ENCODE measurements at places on chromosomes 6 and 20.

- peak; percentile 81 for DNase-seq
These were observed 125.1 kb downstream of the MRPL14 start for GRCh38 chr6:44002067-44002592.

DNA sequence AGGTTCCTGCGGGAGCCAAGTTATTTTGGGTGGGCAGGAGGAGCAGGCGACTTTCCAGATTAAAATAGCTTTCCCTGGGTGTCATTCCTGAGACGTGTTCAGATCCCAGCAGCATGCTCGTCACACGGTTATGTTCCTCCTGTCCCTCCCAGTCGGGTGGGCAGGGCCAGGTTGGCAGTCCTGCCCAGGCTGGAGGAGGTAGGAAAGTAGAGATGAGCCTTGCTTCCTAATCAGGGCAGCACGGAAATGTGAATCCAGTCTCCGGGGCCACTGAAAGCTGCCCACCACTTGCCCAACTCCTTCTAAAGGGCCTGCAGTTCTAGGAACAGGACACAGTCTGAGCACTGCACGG lies 137.0 kb downstream of the MRPL14 start:
- DNase-seq = no peak

GRCh38 chr20:4838526-4838925 lies 116.8 kb downstream of the PRND start:
- DNase-seq = no peak

GRCh38 chr6:103783329-103783728 lies 1076.4 kb downstream of the HACE1 start:
- DNase-seq = no peak

DNA sequence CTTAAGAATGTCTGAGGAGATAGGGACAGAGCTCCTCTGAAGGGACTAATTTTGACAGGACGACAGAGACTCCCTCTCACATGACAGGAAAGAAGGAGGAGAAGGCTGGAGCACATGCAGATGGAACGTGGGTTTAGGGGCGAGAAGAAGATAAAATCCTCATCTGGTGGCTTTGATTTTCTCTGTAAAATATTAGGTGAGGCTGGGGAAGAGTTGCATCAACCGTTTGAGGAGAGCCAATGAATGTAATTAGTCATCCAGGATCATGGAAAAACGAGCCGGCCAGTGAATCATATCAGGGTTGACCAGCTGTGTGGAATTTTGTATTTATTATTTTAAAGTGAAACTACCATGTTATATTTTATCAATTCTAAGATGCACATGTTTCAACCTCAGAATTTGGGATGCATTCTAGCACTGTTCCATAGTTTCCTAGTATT lies 46.9 kb upstream of the ADGRF4 start:
- no peak for DNase-seq

DNA sequence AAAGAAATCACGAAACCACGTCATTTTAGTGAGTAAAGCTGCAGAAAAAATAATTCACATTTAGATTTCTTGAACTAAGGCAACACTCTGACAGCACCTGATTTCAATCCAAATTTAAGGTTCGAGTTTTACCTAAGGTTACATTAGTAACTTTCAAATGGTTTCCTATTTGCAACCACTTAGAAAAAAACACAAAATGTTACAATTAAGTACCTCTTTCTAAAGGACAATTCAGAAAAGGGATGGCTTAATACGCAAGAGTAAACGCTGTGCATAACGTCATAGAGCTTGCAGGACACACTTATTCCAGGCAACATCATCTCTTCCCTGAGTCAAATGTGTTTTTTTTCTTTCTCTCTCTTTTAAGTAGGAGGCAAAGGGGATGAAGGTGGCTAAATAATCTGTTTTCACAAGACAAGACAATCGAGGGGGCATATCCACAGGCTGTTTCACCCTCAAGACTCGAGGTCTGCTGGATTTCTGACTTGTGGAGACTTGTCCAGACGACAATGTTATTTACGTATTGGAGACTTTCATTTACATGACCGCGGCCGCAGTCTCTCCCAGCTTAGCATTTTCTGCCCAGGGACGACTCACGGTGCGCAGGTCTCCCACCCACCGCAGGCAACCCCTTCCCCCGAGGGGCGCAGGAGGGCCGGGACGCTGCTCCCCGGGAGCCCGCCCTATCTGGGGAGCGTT lies 86.0 kb downstream of the SESN1 start:
- no peak for DNase-seq

DNA sequence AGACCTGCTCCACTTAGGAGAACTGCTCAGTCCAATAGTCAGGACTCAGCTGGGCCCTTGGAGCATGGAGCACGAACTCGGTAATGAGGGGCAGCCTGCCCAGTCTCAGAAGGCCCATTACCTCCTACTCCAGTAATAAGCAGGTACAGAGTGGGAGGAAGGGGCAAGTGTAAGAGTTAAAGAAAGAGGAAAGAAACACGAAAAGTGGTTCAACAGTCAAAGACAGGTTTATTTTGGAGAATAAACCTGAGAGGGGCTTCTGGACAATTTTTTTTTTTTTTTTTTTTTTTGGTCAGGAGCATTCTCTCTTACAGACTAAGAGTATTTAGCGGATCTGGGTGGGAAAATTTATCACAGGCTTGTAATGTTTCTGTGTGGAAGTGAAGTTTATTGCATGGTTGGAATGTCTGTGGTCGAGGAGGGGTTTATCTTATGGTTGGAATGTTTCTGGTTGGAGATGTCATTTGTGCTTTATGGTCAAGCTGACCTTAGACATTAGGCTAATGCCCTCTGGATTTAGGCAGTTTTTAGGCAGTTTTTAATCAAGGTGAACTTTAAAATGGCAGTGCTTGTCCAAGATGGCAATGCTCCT lies 340.1 kb downstream of the BCKDHB start:
- no peak for DNase-seq

Data from 8988T (cell line).